NCI-H460 (cell line): ENCODE measurements at places on chromosomes 2 and 18. TPM values are rescaled to one million over a fixed set of nuclear protein-coding genes. Genes with fewer than 3 reads are reported as not detected.

DNA sequence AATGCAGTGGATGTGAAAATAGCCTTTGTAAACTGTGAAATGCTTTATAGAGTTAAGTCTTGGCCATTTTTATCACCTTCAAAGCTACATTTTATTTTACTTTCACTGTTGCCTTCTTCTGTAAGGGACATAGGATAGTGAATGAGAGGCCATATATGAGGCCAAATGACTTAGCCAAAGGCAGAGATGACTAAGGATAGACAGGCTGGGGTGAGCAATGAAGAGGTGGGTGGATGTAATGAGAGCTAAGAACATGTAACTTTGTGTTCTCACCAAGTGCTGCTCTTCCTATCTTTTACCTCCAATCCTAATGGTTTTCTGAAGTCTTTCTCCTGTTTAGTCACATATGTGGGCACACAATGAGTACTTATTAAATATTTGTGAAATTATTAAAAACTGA is 101.9 kb downstream of the MBD5 start:
- DNase-seq, result no peak

Gene LBH
- total RNA-seq, result 12.5 and 27.5 TPM in 2 replicates

Gene MARS2
- total RNA-seq, result 19.3 and 24.0 TPM in 2 replicates

GRCh38 chr2:240149943-240150784 is 9.7 kb upstream of the OTOS start:
- peak; percentile 41 for DNase-seq

- DNase-seq, result no peak
Measured at GRCh38 chr18:36811955-36812354, 16.8 kb downstream of the TPGS2 start.

DNA sequence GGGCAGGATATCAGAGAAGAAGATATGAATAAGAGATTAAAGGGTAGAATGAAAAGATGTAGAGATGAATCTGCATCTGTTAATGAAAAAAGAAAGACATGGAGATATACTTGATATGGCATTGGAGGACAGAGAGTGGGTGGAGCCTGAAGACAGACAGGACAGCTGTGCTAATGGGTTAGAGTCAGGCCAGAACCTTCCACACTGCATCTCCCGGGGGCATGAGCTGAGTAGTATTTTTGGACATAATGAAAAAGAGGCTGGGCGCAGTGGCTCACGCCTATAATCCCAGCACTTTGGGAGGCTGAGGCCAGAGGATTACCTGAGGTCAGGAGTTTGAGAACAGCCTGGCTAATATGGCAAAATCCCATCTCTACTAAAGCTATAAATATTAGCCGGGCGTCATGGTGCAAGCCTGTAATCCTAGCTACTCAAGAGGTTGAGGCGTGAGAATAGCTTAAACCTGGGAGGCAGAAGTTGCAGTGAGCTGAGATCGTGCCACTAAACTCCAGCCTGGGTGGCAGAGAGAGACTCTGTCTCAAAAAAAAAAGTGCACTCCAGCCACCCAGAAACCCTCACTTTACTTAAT is 11.4 kb downstream of the FLACC1 start:
- DNase-seq, result no peak

DNA sequence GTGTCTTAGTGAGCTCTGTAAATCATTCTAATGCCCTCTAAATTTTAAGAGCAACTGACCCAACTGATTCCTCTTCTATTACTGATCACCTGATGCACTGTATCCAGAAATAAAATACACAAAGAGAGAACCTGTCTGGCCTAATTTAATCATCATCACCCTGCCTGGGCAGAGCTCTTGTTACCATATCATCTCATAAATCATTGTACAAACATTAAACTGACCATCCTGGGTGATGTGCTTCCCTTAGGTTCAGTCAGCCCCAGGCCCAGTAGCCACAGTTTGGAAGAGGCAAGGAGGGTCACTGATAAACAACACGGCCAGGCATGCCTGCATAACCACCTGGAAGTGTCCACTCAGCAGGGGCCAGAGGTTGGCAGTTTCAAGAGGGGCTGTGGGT is 22.7 kb upstream of the ACMSD start:
- DNase-seq, result no peak

DNA sequence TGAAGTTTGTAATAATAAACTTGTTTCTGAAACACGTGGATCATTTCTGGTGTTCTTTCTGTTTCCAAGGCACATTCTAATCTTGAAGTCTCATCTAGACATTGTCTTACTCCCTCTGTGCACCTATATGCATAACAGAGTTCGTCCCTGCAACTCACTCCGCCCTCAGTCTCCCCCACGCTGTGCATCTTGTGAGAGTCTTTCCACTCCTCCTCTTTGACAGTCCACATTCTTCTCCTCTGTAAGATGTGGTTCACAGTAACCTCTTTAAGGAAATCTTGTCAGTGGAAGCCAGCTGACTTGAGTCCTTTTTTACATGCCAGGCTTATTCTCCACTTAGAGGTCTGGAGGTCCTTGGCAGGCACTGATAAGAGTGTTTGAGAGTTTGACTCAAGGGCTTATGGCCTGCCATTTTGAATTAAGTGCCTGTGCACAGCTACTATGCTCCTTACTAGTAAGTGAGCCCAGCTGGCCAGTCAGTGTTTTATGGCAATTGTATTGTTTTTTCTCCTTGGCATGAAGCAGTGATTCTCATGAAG is 108.9 kb upstream of the IL1R2 start:
- no peak for DNase-seq

DNA sequence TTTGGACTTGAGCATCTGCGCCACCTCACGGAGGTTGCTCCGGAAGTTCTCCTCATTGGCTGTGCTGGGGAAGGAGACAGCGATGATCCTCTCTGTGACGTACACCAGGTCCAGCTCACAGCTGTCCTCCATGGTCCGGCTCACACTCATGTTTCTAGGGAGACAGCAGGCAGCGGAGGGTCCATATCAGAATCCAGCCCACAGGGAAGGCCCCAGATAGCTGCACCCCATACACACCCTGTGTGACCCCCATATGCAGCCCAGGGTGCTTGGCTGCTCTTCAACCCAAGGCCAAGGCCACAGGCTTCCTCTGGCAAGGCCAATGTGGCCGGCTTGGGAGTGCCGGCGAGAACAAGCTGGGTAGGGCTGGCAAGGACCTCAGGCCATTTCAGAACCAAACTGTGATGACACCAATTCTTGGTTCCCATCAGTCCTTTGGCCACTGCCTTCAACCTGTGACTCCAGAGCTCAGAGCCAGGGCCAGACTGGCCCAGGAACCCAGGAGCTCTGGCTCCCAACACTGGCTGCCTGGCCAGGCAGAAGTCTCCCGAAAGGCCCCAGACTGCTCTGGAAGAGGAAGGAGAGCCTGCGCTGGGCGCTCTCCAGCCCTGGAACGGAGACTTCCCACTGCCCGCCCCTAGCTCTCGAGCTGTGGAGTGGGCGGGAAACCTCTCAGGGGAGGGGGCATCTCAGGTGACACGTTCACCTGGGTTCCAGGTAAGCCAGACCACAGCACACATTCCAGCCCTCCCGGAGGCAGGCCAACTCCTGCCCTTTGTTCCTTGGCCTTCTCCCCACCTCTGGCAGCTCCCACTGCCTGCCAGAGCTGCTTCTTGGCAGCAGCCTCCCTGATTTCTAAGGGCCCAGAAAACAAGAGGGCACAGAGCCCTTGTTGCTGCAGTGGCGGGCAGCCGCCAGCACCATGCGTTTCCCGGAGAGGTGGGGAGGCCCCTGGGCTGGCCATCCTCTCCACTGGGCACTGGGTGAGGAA is 104.7 kb downstream of the TNS1 start:
- DNase-seq, result no peak

GRCh38 chr18:38369772-38370690 is 804.4 kb upstream of the CELF4 start:
- no peak for DNase-seq

- DNase-seq, result peak; percentile 60
Measured at GRCh38 chr2:231672617-231673347, 35.5 kb upstream of the PTMA start.

Gene SLC19A3
- total RNA-seq, result 9.7 and 12.3 TPM in 2 replicates

Gene HOXD13
- total RNA-seq, result 4.7 and 5.2 TPM in 2 replicates

- DNase-seq, result no peak
Measured at GRCh38 chr2:178846458-178846802, 39.2 kb upstream of the TTN start.

Gene CFAP65
- total RNA-seq, result not detected in 2 replicates

DNA sequence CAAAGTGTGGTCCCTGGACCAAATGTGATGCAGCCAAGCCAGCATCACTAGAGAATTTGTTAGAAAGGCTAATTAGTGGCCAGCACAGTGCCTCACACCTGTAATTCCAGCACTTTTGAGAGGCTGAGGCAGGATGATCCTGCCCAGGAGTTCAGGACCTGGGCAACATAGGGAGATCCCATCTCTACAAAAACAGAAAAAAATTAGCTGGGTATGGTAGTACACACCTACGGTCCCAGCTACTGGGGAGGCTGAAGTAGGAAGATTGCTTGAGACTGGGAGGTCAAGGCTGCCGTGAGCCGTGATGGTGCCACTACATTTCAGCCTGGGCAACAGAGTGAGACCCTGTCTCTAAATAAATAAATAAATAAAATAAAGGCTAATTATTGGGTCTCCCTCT is 69.9 kb upstream of the FZD5 start:
- DNase-seq, result no peak

DNA sequence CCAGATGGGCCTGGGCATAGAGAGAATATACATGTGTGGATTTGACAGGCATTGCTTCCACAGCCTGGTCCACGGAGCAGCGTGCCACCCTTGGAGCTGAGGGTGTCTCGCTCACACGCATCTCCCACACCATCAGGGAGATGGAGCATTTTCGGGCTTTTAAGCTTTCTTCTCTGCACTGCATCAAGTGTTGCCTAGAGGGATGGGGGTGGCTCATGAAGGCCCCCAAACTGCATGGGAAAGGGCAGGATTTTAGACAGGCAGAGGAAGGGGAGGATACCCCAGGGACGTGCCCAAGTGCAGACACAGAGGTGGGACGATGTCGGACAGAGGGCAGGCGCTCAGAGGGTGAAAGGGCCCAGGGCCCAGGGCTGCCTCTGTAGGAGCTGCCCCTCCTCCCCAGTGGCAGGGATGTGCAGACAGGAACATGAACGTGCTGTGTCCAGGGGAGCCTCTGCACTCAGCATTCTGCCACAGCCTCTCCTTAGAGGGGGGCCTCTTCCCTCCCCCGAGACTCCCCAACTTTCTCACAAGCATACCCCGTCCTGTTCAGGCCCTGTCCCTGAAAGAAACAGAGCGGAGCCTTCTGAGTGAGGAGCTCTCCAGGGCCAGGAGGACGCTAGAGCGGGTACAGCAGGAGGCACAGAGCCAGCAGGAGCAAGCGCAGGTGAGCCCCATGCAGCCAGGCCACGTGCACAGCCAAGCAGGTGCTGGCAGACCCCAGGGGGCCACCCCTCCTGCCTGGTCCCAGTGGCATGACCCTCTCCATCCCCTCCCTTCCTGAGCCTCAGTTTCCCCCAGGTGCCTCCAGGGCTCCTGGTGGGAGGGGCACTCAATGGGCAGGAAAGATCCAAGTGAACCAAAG is 42.9 kb upstream of the SNED1 start:
- no peak for DNase-seq

DNA sequence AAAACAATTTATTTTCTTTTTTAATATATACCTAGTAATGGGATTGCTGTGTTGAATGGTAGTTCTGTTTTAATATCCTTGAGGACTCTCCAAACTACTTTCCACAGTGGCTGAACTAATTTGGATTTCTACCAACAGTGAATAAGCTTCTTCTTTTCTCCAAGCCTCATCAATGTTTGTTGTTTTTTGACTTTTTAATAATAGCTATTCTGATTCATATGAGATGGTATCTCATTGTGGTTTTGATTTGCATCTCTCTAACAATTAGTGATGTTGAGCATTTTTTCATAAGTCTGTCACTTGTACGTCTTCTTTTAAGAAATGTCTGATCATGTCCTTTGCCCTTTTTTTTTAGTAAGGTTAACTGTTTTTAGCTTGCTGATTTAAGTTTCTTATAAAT is 863.3 kb downstream of the CNTNAP5 start:
- DNase-seq, result no peak

DNA sequence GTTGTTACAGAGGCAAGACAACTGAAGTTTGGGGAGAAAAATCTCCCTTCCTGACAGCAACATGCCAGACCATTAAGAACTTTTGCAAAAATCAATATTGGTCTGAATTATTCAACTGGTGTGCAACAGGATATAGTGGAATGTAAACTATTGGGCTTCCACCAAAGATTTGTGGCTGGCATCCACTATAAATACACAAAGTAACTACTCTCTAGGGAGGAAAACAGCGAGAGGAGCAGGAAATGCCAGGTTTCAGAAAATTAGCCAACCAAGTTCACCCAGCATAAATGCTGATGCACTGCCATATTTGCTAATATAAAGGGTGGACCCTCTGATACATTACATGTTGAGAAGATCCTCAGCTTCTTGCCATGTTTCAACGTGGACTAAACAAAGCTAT is 267.6 kb upstream of the LYPD1 start:
- no peak for DNase-seq

DNA sequence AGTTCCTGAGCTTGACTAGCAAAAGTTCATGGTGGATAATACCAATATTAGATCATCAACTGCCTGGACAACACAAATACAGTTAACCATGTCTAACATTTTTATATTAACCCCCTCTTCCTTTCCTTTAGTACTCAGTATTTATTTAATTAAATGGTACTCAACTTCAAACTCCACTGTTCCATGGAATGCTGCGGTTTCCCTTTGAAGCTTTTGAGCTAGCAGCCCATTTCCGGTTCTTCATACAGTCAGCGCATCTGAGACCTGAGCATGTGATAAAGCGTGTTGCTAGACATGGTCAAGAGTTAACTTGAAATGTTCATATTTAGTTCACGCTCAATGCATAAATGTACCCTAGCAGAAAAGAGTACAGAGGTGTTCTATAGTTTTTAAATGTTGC is 278.4 kb downstream of the ALPK2 start:
- DNase-seq, result no peak

DNA sequence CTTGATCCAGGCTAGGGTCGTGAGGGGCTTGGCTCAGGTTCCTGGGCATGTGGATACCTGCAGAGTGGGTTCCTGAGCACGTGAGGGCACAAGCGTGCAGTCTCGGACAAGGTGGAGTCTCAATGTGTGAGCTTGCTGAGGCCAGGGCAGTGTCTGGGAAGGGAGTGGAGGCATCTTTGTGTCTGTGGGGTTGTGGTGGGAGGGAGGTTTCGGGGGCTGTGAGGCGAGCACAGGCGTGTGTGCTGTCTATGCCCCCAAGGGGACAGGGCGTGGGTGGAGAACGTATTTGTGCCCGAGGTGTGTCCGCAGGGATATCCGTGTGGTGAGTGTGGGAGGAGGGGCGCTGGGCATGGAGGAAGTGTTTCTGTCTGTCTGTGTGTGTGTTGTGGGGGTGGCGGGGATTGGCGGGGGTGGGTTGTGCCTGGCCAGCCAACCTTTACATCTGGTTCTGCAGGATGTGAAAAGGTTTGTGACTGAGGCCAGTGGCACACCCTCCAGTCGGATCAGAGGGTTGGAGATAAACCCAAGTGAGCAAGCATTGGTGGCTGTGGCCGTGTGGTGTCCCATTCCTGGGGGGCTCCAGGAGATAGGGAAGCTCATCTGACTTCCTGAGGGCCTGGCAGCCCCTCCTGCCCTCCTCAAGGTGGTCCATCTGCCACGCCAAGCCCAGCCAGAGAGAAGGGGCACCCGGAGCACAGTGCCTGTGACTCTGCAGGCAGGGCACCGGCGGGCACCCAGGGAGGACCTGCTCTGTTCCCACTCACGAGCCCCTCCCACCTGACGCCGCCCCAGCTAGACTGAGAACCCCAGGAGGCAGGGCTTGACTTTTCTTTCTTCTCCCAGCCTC is 57.1 kb downstream of the ZFP36L2 start:
- DNase-seq, result no peak
